Ecto neural progenitor cell (in vitro differentiated cells): ENCODE measurements at places on chromosomes 5 and 9.

GRCh38 chr5:100904259-100904861 lies 1.3 kb upstream of the ST8SIA4 start:
- DNase-seq: no peak

DNA sequence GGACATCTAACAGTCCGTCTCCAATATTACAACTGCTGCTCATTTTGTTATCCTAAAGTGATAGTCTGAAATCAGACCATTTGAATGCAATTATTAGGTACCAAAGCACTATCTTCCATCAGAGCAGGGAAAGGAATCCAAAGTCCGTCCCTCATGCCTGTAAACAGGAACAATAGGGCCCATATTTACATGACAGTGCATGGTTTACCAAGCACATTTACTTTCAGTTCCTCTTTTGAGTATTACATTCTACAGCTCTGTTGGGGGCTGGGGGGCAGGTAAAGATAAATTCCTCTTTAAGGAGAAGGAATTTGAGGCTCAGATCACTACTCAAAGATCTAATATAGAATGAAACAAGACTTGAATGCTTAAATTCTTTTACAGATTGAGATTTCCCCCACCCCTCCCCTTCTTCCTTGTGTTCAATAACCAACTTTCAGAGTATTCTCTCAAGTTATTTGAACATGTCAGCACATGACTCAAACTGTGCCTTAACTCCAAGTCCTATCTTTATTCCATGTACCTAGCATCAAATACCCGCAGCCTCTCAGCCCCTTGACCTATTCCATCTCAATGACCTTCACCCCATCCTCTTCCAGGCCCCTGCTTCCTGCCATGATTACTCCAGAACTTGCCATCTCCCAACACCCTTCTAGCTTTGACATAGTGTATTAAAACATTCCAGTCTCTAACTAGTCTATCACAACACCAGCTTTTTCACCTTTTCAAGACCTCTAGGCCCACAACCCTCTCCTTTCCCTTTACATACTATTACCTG lies 71.0 kb downstream of the BRINP1 start:
- DNase-seq: no peak

- no peak for DNase-seq
Measured at GRCh38 chr5:112586596-112587062, 151.1 kb upstream of the APC start.

DNA sequence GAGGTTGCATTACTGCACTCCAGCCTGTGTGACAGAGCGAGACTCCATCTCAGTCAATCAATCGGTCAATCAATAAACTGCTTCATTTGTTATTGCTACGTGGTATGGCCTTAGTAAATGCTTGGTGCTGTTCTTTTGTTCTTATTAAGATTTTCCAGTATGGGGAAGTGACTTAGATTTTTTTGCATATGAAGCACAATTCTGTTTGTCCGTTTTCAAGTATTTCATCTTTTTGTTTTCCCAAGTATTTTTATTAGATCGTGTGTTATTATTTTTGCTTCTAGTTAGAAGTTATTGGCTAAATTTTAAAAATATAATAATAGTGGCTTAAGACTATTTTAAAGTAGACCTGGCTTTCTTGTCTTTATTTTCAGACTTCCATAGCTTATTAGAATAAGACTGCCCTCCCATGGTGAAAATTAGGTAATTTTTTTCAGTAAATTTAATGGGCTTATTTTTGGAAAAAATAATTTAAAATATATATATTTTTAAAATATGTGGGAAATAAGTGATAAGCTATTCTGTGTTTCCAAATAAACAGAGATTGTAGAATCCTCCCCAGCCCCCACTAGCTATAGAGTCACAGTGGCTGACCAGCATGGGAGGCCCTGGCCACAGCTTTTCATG lies 14.7 kb upstream of the OMD start:
- DNase-seq: no peak

- no peak for DNase-seq
Measured at GRCh38 chr9:111914749-111915424, 18.3 kb downstream of the UGCG start.

GRCh38 chr5:112576298-112576925 lies 157.3 kb upstream of the EPB41L4A start:
- no peak for DNase-seq

- DNase-seq: no peak
Measured at GRCh38 chr9:135948446-135948845, 12.7 kb downstream of the UBAC1 start.

GRCh38 chr5:161641444-161641843 lies 44.1 kb upstream of the GABRA6 start:
- no peak for DNase-seq

DNA sequence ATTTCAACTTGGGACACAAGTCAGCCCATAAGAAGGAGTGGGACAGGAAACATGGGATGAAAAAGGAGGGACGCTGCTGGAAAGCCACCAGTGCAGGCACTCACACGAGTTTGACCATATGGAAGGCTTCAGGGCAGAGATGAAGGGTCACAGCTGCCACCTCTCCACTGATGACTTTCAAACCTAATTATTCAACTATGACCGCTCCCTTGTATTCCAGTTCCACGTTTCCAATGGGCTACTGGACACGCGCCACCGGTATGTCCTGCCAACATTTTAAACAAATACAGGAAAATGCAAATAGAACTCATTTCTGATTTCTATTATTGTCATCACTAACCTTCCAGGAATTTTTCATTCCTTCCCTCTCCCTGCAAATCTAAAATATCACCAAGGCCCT lies 134.7 kb downstream of the SLC1A3 start:
- no peak for DNase-seq

DNA sequence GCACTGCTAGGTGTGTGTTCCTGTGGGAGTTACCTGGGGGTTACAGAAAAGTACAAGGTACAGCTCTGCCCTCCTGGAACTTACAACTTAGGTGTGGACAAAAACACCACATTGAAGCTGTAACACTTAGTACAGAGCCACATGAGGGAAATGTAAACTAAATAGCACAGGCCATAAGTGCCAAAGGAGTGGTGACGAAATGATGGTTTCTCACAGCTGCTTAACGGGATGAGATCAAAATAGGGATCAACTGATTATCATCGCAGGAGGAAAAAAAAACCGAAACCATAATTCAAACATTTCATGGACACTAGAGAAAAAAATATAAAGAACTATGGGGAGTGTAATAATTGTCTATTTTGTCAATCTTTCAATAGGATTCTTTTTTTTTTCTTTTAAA lies 5.9 kb downstream of the LIX1 start:
- no peak for DNase-seq

DNA sequence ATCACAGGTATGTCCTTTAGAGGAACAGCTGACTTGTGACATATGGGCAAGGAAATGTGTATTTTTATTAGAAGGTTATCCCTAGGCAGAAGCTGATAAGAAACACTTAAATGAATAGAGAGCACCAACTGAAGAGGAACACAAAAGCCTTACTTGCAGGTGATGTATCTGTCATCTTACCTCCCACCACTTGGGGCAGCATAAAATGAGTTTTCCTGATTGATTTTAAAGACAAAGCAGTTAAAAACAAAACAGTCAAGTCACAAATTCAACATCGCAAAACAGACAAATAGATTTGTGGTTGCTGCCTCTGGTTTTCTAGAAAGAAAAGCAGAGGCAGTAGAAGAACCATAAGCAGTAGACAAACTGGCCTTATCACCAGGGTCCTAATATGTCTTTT lies 302.4 kb upstream of the ZNF462 start:
- no peak for DNase-seq

DNA sequence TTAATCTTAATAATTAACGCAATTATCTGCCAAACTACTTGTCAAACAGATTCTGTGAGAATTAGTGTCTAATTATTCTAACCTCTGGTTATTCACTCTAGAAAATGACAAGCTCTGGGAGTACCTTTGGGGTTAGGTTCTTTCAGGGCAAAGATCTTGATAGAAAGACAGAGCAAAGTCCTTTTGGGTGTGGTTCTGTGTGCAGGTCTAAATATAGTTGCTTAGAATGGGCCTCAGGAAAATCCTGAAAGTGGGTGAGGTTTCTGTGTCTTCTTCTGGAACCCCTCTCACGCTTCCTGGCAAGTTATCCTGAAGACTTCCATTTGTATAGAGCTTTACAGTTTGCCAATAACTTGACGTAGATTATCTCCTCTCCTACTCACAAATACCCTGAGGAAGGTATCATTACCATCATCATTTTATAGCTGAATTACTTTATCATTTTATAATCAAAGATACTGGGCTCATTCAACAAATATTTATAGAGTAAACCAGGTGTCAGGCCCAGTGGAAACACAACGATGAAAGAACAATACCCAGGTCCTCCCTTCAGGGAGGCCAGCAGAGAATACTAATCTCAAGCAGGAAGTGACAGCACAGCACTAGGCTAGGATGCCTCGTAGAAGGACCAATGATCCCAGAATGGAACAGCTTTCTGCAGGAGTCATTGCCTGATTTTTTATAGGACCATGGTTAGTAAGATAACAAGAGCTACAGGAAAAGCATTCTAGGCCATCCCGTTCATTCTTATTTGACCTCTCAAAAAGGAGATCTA lies 27.6 kb upstream of the LHFPL2 start:
- no peak for DNase-seq

- DNase-seq: no peak
Measured at GRCh38 chr5:108953940-108954339, 206.2 kb downstream of the FER start.

GRCh38 chr5:154986151-154986550 lies 27.4 kb upstream of the KIF4B start:
- no peak for DNase-seq

DNA sequence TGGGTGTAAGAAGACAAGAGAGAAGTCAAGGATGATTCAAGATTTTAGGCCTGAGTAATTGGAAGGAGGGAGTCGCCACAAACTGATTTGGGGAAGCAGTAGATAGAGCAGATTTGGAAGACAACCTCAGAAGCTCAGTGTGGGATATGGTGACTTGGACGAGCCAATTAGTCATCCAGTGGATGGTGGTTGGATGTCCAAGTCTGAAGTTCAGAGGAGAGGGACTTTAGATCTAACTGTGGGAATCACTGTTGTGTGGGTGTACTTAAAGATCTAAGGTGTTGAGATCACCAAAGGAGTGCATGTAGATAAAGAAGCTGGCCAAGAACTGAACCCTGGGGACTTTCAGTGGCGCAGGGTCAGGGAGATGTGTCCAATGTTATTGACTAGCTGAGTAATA lies 2.2 kb downstream of the IDNK start:
- no peak for DNase-seq

- DNase-seq: no peak
Measured at GRCh38 chr9:2227144-2227867, 212.2 kb downstream of the SMARCA2 start.

DNA sequence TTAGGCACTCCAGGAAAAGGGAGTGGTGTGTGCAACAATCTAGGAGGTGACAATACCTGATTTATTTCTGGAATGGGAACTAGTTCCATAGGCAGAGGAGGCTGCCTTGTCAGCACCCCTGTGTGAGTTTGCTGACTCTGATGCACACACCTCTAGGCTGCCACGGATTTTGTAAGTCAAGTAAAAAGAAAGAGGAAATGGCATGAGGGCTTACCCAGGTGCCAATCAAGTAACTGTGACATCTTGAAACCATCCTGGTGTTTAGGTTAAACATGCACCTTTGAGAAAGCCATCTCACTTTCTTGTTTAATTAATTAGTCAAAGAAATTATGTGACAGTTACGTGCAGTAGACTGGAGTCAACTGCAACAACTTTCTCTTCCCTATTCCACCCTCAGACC lies 32.3 kb upstream of the FAM81B start:
- no peak for DNase-seq

DNA sequence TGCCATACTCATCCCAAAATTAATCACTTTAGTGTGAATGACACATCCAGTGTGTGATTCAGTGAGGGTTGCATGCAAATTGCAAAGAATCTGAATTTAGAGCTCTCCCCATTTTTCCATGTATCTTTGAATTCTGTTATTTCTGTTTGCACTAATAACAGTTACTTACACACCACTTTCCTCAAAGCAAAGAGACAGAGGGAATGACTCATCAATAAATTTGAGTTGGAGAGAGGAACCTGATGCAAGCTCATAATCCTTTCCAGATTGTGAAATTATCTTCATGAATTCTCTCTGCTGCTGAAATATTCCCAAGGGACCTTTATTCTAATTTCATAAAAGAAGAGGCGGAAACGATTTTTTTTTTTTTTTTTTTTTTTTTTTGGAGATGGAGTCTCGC lies 204.8 kb downstream of the CDH9 start:
- DNase-seq: no peak
